ENCODE measurements at places on chromosomes 16 and 17.

- no peak for DNase-seq
Observed at GRCh38 chr17:57994436-57994835, 6.4 kb upstream of the VEZF1 start.

DNA sequence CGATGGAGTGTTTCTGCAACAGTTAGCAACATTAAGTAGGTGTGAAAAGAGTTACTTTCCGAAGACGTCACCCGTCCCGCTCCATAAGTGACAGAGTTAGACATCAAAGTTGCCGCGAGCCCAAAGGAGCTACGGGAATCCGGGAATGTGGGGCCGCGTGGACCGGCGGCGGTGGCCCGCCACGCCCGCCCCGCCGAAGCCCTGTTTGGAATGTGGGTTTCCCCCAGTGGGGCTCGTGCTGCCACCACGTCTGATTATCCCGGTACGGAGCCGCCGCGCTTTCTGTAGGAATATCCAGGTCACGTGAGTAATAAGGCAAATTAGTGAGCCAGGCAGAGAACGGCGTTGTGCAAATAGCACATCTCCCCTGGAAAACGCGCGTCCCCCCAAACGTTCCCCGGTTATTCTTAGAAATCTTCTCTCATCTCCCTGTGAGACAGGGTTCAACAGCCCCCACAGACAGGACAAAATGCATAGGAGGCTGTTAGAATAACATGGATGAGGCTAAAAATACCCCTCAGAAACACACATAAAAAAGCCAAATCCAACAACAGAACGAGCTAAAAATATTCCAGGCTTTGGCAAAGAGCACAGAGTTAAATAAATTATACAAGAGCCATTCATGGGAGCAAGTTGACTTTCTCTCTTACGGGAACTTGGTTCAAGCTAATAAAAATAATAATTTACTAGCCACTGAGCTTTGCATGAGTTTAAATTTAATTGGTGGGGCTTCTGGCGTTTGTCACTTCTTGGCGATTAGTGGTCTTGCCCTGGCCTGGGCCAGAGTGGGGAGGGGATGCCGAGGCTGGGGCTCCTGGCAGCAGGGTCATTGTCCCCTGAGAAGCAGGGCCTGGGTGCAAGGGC, 8.6 kb downstream of the BAHCC1 start:
- DNase-seq = no peak

DNA sequence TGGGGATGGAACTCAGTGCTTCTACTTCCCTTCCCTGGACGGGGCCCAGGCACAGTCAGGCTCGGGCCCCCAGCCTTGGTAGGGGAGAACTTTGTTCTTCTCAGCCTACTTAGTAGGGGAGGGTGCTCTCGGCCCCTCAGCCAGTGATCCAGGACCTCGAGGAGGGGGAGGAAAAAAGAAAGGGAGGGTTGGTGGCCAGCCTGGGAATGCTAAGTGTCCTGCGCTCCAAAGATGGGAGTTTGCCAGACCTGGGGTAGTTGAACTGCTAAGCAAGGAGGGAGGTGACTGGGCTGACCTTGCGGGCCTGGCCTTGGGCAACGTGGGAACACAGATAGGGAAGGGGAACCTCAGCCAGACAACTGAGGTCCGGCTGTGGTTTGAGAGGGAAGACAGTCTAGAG, 12.2 kb downstream of the ADGRG1 start:
- DNase-seq = no peak

DNA sequence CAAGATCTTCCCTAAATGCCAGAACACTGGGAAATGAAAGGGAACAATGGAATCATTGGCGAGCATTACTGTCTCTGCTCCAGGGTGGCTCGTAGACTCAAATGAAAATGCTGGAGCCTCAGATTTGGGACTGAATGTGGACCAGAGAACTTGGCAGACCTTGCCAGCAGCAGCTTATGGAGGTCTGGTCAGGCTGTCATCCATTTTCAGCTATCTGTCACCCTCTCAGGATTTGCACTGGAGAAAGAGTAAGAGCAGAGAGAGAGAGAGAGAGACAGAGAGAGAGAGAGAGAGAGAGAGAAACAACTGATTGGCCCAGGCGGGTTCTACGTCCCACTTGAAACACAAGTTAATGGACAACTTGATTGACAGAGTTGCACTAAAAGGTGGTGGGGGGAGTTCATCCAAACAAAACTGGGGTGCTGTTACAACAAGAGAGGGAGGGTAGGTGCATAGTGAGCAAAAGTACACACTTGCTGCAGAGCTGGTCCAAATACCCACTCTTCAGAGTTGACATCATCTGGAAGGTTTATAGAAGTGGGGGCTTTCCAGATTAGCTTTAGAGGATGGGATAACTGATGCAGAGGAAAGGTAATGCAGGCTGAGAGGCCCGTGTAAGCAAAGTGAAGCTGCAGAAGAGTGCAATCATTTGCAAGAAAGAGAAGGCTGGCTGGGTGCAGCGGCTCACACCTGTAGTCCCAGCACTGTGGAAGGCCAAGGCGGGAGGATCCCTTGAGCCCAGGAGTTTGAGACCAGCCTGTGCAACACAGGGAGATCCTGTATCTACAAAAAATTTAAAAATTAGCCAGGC, 16.5 kb upstream of the NSMCE1 start:
- DNase-seq = no peak

DNA sequence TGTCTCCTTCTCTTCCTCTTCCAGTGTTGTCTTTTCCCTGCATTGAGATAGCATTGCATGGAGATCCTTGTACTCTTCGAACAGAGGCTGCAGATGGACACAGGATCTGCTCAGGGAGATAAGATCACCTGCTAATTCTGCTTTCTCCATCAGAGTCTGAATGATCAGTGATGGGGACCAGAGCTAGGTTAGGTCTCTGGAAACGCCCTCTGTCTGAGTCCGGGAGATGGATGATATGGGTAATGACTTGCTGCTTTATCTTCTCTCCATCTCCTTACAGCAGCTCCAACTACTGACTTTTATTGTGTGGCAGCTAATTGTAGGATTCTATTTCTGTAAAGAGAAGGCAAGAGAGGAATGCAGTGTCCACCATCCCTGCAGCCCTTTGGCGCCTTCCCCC, 435.6 kb downstream of the WWOX start:
- DNase-seq = no peak

DNA sequence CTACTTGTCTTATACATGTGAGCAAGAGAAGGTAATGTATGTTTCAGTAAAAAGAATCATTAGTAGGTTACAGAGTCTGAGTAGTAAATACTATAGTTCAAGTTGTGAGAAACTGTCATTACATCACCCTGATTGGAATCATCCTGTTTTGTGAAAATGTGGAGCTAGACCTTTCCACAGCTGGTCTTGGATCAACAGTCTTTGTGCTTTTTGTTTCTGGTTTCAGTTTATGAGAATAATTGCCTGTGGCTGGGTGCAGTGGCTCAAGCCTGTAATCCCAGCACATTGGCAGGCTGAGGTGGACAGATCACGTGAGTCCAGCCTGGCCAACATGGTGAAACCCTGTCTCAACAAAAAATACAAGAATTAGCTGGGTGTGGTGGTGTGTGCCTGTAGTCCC, 19.7 kb upstream of the SHISA9 start:
- DNase-seq = no peak

- no peak for DNase-seq
Observed at GRCh38 chr16:50399411-50399810, 30.6 kb upstream of the BRD7 start.

DNA sequence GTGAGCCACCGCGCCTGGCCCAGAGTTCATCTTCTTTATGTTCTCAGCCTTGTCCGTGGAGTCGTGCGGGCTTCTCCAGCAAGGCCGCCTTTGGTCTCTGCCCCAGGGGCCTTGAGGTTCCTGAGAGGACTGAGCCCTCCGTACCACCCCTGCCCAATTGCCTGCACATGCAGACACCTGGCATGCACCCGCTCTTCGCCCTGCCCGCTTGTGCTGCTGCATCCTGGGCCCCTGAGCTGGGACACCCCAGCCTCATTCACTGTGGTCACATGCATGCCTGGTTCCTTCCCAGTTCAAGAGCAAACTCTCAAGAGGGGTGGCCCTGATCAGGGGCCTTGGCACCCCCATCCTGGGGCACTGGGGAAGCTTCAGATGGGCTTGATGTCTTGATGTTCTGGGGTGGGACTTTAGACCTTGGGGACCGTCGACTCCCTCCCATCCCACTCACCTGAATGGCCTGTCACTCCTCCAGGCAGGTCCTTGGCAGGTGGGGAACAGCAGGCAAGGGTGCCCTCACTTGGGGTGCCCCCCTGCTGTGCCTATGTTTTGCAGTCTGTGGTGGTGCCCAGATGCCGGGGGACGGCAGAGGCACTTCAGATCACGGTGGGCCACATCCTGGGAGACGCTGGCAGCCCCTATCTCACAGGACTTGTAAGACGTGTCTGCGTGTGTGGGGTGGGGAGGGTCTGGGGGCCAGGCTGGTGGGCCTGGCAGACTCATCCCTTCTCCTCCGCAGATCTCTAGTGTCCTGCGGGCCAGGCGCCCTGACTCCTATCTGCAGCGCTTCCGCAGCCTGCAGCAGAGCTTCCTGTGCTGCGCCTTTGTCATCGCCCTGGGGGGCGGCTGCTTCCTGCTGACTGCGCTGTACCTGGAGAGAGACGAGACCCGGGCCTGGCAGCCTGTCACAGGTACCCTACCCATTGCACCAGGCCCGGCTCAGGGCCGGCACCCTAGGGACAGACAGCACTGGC, 12.7 kb upstream of the SPNS2 start:
- no peak for DNase-seq

- no peak for DNase-seq
Observed at GRCh38 chr17:2978991-2979390, 84.4 kb downstream of the OR1D5 start.

- DNase-seq = no peak
Observed at GRCh38 chr17:11026903-11027302, 189.0 kb upstream of the PIRT start.

DNA sequence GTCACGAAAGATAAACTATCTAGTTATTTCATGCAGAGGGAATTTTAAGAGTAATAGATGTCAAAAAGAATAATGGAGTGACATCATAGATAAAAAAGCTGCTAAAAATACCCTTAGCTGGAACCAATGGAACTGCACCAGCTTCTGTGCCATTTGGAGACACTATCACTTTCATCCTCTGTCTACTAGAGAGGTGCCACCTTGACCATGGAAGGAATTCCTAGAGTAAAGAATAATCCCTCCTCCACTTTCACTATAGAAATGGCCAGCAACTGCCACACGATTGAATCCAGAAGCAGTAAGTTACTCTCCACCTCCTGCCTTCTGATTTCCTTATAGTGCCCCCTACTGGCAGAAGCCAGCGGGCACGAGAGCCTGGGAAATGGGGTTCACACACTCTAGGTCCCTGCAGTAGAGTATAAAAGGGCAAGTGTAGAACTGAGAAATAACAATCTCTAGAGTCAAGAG, 2.8 kb upstream of the ALDH3A2 start:
- DNase-seq = peak; percentile 21

DNA sequence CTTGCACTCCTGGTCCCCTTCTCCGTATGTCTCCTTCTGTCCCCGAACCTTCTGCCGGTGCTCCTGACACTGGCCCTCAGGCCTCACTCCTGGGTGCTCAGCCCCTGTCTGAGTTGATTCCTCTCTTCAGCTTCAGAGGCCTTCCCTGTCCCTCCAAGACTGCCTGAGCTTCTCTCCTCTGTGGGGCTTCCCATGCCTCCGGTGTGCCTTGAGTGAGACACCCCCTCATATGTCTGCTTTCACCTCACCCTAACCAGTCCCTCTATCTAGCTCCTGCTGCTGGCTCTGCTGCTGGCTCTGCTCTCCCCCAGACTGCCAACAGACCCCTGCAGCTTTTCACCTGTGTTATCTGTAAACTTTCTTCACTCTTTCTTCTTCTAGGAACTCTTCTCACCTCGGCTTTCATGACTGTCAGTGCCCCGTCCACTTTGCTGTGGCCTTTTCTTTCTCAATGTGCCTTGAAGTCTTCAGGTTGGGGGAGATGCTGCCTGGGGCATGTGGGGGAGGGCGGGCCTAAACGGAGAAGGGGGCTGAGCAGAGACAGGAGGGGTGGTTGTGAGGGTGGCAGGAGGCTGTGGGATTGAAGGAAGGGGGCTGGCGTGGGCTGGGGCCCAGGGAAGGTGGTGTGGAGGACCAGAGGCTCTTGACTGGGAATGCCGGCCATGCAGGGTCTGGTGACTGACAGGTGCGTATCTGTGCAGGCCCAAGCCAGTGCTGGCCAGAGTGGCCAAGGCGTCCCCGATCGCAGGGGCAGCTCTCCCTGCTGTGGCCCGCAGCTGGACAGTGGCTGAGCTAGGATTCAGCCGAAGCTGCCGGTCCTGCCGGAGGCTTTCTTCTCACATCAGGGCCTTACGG, 81.3 kb downstream of the METRNL start:
- DNase-seq = no peak

DNA sequence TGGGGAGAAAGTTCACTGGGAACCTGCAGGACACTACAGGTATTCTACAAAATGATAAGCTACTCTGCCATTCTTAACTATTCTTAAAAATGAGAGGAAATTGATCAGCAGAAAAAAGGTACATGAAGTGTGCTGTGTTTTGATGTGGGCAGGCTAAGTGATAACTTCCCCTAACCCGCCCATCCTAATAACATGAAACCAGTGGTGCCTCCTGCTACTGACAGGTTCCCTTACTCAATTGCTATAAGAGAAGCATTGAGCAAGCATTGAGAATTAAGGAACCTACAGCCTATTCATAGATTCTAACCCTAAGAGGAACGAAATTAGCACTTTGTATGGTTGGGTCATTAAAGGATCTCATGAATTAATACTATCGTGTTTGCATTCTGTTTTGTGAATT, 18.9 kb downstream of the XYLT1 start:
- DNase-seq = no peak

GRCh38 chr17:12547831-12548230, 117.9 kb upstream of the MYOCD start:
- no peak for DNase-seq

- DNase-seq = no peak
Observed at GRCh38 chr17:57485566-57485865, 229.2 kb downstream of the MSI2 start.

DNA sequence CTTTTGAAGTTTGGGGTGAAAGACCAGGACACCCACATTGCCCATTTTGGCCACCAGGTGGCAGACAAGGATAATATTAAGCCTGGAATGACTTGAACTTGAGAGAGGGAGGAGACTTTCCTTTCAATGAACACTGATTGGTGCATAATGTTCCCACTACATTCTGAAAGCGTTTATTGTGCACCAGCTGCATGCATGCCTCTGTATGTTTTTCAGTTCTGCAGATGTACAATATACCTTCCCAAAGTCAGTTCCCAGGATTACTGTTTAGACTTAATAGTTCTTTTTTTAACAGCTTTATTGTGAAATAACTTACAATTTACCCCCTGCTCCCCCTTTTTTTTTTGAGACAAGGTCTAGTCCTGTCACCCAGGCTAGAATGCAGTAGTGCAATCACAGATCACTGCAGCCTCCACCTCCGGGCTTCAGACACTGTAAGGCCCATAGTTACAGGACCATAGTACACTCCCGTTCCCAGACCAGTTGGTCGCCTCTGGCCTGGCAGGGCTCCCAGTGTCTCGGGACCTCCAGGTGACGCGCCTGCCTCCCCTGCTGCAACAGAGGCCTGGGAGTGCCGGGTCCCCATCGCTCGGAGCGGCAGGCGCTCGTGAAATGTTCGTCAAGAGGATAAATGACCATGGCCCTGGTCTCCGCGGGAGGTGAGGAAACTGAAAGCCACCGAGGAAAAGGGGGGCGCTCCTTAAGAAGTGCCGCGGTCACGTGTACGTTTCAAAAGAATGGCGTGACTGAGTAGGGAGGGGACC, 12.2 kb downstream of the CES2 start:
- no peak for DNase-seq
